ENCODE measurements at places on chromosomes 3 and 15. TPM values are rescaled to one million over a fixed set of nuclear protein-coding genes. Genes with fewer than 3 reads are reported as not detected.

GRCh38 chr15:53397041-53397616 lies 362.3 kb downstream of the WDR72 start:
- no peak for DNase-seq

GRCh38 chr3:56957522-56957921 lies 102.9 kb upstream of the SPATA12 start:
- no peak for DNase-seq

The IL16 gene
- total RNA-seq: not detected

DNA sequence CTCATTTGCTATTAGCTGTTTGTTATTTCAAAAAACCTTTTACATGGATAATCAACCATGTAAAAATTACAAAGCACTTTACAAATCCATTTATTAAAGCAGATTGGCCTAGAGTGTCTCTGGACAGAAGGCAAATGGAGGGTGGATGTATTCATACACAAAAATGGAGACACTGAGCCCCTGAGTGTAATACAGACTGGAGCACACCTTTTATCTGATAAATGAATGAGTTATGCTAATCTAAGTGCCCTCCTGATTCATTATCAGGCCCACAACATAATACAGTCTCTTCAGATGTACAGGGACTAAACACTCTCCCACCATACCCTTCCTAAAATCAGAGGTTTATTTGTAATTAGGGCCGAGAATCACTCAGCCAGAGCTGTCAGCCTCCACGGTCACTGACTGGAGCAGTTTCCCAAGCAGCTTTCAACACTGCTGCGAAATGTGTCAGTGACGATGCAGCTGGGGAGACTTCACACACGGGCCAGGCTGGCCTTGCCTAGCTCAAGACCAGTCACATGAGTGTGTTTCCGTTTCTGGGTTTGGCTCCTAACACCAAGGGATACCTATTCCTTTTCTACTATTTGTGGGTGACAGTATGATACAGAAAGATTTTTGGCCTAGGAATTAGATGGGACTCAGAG lies 271.8 kb downstream of the ZIC1 start:
- DNase-seq: no peak

The NDN gene
- total RNA-seq: 41.2 TPM

The GOLGA6L1 gene
- not detected for total RNA-seq

The ANKRD63 gene
- total RNA-seq: 11.4 TPM

- DNase-seq: no peak
Observed at GRCh38 chr15:26038693-26039092, 175.6 kb upstream of the ATP10A start.

GRCh38 chr3:24390169-24391130 lies 104.2 kb downstream of the THRB start:
- DNase-seq: no peak

The LINGO1 gene
- not detected for total RNA-seq

DNA sequence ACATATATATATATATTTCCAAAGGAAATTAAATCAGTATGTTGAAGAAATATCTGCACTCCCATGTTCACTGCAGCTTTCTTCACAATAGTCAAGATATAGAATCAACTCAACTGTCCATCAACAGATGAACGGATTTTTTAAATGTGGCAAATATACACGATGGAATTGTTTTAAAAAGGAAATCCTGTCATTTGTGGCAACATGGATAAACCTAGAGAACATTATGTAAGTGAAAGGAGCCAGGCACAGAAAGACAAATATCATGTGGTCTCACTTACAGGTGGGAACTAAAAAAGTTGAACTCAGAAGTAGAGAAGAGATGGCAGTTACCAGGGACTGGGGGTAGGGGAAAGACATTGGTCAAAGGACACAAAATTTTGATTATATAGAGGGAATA lies 253.7 kb downstream of the ULK4 start:
- no peak for DNase-seq

The GPR87 gene
- 0.29 TPM for total RNA-seq

All from SJSA1 (cell line).